ENCODE measurements at places on chromosomes 2 and 18. TPM values are rescaled to one million over a fixed set of nuclear protein-coding genes. Genes with fewer than 3 reads are reported as not detected.

DNA sequence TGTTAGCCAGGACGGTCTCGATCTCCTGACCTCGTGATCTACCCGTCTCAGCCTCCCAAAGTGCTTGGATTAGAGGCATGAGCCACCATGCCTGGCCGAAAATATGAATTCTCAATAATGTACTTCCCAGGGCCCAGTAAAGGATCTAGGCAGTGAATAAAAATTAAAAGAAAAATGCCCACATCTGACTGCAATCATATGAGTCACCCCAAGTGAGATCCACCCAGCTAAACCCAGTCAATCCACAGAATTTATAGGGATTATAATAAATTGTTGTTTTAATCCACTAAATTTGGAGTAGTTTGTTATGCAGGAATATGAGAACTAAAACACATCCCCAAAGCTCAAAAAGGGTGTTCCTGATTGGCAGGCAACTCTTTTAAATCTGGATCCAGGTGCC, 93.5 kb upstream of the STK39 start:
- no peak for DNase-seq
- no peaks in the 10 kb centered on the region for H3K36me3 ChIP-seq
- H3K27me3 ChIP-seq = peaks cover 4% of the 10 kb centered on the region
- no peaks in the 10 kb centered on the region for H3K4me1 ChIP-seq

The ANKRD30B gene
- not detected for total RNA-seq

The ITPRID2 gene
- total RNA-seq = 59.8 TPM

GRCh38 chr18:50092245-50092805, 102.6 kb downstream of the MYO5B start:
- H3K27ac ChIP-seq = no peak overlapping the region
- H3K4me1 ChIP-seq = no peaks in the 10 kb centered on the region
- H3K36me3 ChIP-seq = no peaks in the 10 kb centered on the region

DNA sequence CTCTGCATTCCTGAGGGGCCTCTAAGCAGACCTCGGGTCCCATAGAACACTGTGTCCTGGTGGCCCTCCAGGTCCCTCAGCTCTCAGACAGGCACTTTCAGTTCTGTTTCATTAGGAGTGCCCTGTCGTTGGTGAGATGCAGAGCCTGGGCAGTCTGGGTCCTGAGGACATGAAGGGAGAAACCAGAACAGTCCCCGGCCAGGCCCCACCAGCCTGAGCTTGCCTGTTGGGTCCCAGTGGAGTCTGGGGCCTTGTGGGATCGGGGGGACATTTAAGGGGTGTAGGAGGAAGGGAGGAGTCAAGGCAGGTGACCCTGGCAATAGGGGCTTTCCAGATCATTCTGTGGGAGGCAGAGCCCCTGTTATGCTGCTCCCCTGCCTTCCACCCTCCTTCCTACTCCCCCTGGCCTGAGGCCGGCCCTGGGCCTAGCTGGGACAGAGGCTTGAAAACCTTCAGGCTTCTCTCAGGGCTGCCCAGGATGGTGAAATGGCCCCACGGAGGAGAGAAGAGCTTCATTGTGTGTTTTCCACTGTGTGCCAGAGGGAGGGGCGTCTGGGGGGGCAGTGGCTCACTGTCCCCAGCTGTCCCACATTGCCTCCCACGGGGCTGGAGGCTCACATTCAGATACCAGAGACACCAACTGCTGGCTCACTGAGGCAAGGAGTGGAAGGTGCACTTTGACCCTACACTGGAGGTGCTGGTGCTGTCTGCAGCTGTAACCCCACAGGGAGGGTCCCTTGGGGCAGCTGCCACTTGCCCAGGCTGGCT, 26.6 kb upstream of the CATIP start:
- no peak for DNase-seq
- H3K27me3 ChIP-seq = no peaks in the 10 kb centered on the region

GRCh38 chr2:65932571-65932970, 500.2 kb upstream of the SPRED2 start:
- H3K4me1 ChIP-seq = no peaks in the 10 kb centered on the region
- no peak overlapping the region for H3K27ac ChIP-seq
- no peak overlapping the region for H3K4me3 ChIP-seq
- no peaks in the 10 kb centered on the region for H3K36me3 ChIP-seq
- no peaks in the 10 kb centered on the region for H3K27me3 ChIP-seq

- H3K36me3 ChIP-seq = no peaks in the 10 kb centered on the region
- no peak overlapping the region for H3K27ac ChIP-seq
- DNase-seq = no peak
- no peaks in the 10 kb centered on the region for H3K4me1 ChIP-seq
- no peaks in the 10 kb centered on the region for H3K27me3 ChIP-seq
These were observed 43.8 kb downstream of the DCDC2C start for GRCh38 chr2:3747032-3747654.

The ELOA2 gene
- total RNA-seq = not detected

DNA sequence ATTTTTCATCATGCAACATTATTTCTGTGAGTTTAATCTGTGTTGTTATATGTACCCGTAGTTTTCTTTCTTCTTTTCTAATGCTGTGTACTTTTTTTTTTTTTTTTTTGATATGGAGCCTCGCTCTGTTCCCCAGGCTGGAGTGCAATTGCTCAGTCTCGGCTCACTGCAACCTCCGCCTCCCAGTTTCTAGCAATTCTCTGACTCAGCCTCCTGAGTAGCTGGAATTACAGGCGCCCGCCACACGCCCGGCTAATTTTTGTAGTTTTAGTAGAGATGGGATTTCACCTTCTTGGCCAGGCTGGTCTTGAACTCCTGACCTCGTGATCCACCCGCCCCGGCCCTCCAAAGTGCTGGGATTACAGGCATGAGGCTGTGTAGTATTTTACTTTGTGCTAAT, 155.4 kb downstream of the GALR1 start:
- no peak overlapping the region for H3K27ac ChIP-seq
- H3K27me3 ChIP-seq = no peaks in the 10 kb centered on the region
- no peak overlapping the region for H3K4me3 ChIP-seq
- DNase-seq = no peak
- H3K4me1 ChIP-seq = no peaks in the 10 kb centered on the region

The RASGRP3 gene
- total RNA-seq = 62.2 TPM
